ENCODE measurements at places on chromosomes 11 and 22.

GRCh38 chr22:42286205-42286604 is 15.8 kb upstream of the TCF20 start:
- DNase-seq, result no peak

GRCh38 chr11:118136801-118137200 is 15.8 kb downstream of the SCN4B start:
- DNase-seq, result no peak

DNA sequence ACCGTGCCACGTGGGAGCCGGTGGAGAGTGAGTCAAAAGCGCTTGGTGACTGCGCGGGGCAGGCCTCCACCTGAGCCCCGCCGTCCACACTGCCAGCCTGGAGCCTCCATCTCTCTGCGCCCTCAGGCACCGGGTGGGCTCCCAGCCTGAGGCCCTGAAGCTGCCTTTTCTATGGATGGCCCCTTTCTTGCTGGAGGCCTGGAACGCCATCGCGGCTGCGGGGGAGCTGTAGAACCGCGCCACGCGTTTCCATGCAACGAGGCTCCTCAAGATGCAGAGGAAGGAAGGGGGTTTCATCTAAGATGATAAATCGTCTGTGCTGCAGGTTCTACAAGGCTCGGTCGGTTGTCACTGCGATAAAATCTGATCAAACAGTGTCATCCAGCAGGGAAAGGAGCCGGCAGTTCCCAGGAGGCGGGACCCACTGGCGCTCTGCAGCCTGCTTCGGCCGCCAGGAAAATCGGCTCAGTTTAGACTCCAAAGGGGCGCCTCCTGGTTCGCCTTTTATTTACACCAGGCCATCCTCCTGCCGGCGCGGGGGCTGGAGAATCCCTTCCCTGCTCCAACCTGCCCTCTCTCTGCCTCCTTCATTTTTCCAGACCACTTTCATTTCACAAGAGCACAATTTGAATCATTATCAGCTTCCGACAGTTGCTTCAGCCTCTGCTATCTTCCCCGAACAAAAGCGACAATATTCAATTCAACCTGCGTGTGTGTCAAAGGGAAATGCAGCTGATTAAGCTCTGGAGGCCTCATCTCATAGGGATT is 624.4 kb downstream of the BRD1 start:
- DNase-seq, result no peak

DNA sequence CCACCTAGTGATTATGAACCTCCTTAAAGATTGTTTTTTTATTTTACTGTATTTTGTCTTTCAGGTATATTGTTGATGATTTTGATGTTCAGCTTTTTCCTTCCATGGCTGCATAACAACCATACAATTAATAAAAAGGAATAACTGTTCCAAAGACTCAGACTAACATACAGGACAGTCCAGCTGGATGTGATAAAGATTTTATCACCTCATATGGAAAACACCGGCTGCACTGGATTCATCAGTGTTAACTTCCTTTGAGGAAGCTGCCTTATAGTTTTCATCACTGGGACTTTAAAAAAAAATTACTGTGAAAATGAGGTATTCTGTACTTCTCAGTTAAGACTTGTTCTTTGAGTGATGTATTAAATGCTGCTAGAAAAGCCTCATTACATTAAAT is 19.5 kb downstream of the AQP11 start:
- no peak for DNase-seq

DNA sequence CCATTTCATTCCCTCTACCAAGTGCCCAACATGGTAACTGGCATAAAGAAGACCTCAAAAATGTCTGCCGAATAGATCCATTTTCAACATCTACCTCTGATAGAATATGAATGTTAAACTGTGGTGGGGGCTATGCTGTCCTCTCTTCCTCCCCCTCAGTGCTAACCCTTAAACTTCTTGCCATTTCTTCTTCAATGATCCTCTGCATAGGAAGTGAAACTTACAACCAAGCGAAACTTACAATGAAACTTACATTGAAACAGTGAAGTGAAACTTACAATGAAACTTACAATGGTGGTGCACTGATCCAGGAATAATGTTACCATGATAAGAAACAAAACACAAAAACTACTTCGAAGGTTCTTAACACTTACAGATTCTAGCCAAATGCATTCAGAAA is 4.7 kb downstream of the RTCB start:
- no peak for DNase-seq

- DNase-seq, result peak; percentile 10
Measured at GRCh38 chr22:22558972-22559603, at the start of gene PRAME. Gene PRAME, minus strand, starts transcription at chr22:22559265. Its CDS starts 2,433 bp downstream, at chr22:22556832.

DNA sequence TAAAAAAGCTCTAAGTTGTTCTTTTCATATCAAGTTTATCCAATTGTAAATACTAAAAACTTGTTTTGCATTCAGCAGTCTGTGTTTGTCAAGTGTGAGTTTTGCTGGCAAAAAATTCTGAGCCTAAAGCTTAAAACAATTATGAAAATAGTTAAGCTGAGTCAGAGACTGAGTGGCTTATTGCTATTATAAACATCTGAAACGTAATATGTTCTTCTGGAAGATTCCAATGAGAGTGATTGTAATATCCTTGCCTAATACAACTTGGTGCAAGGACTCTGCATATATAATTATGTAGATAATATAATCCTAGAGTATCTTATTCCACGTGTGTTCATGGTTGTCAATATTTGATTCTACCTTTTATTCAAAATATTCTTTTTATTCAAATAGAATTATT is 14.1 kb upstream of the NUP50 start:
- DNase-seq, result no peak

DNA sequence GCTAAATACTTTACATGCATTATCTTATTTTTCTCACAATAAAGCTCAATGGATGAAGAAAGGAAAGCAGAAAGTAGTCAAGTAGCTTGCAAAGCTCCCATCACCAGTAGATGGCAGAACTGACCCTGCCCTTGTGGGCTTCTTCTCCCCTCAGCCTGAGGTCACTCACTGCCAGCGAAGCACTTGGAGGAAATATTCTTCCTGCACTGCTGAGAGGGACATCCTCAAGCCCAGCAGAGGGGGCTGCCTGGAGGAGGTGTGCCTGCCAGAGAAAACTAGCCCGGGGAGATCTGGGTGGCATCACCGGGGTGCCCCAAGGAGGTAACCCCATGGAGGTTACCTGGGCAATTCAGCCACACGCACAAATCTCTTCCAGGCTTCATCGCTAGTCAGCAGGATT is 6.6 kb downstream of the APOL4 start:
- DNase-seq, result peak; percentile 46

DNA sequence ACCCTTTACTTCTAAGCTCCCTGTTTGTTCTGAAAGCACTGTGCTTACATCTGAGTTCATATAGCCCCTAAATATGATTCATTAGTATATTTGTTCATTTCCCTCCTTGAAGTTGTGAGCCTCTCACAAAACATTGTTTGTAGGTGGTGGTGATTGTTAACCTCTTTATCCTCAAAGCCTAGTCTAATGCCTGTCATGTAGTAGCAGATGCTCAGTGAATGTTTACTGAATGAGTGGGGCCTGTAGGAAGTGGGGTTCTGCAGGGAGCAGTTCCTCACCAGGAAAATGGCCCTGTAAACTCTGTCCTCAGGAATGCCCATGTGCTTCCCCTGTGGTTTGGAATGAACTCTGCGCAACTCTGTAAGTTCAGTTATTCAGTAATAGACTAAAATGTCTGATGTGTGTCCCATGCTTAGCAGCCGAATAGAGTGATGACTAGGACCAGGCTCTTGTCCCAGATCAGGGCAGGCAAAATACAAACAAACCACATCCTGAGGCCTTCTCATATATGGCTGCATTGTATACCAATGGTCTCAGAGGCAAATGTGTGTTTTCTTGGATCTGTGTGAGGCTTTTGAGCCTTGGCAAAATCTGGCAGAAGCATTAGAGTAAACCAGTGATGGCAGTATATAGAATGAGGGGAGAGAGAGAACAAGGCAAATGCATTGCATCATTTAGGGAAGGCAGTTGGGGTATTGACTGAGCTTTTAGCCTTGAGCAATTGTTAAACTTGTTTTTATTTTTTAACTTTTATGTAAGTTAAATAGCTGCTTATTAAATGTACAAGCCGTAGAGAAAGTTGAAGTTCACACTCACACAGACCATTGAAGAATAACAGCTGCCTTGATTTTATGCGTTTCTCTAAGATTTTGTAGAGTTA is 91.4 kb upstream of the BIRC3 start:
- DNase-seq, result peak; percentile 86

DNA sequence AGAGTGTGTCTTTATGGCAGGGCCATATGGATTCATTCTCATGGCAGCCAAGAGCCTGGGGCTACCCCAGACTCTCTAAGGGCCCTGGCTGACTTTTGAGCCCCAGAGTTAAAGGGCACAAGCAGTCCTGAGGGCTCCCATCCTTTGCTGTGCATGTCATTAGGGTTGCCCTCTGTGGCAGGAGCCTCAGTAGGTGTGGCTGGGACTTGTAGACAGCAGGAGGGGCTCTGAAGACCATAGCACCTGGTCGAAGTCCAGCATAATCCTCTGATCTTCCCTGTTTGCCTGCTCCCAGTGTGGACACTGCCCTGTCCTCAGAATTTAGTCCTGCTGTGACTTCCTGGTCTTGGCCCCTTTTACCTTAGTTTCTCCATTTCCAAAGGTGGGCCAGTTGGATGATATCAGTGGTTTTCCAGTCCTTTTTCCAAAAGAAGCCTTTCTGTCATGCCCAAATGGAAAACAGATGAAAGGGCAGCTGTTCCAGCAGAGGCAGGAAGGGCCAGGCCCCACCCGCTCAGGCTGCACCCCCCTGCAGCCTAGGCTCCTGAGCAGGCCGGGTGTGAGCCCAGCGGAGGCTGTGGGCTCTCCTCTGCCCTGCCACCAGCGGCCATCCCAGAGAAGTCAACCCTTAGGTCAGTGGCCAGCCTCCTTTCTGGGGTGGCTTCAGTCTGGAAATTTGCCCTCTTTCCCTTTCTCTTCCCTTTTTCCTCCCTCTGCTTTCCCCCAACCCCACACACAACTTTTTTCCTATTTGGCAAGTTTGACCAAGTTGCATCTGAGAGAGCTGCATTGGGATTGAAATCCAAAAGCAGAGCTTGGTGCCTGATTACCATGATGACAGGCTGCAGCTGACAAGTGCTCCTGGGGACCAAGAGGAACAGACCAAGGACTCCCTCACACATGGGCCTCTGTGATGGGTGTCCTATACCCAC is 32.8 kb upstream of the SUSD2 start:
- DNase-seq, result peak; percentile 73

- DNase-seq, result peak; percentile 24
Measured at GRCh38 chr11:30786256-30787110, 200.3 kb upstream of the MPPED2 start.

GRCh38 chr11:819129-819931 is 616 bp downstream of the PNPLA2 start:
- DNase-seq, result peak; percentile 90

DNA sequence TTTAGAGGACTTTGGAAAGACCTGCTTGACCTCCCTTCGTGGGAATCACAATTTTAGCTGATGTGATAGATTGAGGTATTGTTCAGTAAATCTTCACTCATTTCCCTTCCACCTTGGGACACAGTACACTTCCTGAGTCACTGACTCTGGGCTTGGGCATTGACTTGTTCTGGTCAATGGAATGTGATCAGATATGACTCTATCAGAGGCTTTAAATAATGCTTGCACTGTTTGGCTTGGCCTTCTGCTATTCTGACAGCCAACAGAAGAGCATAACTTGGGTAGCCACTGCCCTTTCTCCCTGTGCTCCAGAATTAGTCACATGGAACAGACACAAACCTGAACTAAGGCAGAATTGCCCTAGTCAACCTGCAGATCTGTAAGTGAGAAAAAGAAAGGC is 12.5 kb downstream of the PRR5L start:
- no peak for DNase-seq

GRCh38 chr11:76062733-76063132 is 143.6 kb downstream of the WNT11 start:
- DNase-seq, result no peak

DNA sequence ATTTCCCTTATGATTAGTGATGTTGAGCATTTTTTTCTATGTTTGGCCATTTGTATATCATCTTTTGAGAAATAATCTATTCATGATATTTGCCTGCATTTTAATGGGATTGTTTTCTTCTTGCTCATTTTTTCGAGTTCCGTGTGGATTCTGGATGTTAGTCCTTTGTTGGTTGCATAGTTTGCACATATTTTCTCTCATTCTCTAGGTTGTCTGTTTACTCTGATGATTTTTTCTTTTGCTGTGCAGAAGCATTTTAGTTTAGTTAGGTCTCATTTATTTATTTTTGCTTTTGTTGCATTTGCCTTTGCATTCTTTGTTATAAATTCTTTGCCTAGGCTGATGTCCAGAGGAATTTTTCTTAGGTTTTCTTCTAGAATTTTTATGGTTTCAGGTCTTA is 87.3 kb downstream of the METTL15 start:
- DNase-seq, result no peak

DNA sequence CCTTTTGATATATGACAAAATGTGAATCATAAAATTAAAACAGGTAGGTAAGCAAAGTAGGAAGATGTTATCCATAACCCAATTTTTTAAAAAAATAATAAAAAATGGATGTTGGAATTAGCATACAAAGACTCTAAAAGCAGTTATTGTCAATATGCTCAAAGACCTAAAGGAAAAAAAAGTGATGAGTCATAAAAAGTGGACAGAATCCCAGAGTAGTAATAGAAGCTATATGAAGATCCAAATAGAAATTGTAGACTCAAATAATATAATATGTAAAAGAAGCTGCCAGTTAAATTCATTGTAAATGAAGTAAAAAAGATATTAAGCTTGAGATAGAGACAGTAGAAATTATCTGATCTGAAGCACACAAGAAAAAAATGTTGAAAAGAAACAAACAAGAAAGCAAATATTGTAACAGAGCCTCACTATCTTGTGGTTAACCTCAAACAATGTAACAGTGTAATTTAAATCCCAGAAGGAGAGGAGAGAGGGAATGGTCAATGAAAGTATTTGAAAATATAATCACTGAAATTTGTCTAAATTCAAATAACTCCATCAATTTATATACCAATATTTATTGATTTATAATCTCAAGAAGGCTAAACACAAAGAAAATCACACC is 773.4 kb upstream of the RAG2 start:
- no peak for DNase-seq

DNA sequence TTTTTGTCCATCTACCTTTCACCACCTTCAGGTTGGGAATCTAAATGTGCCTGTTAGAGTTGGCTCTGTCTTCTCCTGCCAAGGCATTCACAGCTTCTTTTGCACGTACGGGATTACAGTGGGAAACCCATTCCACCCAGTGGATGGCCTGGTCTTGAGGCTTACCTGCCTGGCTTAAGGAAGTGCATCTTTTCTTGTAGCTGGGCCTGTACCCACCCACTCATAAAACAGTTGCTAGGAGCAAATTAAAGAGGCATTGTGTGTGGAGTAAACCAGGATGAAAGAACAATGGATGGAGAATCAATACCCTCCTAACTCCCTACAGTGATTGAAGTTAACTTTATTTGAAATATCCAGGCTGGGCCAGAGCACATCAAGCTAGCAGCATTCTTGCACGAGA is 71.6 kb downstream of the TEAD1 start:
- no peak for DNase-seq

DNA sequence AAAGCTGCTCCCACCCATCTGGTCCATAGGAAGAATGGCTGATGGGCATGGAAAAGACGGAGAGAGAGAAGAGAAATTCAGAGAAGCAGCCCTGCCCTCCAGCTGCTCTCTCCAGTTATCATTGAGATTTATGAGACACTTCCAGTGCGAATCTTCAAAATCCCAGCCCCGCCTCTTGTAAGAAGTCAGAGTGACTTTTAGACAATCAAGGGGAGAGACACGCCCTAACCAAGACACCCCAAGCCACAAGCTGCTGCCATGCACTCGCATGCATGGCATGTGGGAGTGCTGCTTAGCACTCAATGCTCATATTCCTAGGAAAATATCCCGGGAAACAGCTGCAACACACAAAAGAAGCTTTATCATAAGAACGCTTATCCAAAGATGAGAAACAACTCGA is 110.6 kb upstream of the BID start:
- no peak for DNase-seq
